ENCODE measurements at places on chromosomes 4 and X.

DNA sequence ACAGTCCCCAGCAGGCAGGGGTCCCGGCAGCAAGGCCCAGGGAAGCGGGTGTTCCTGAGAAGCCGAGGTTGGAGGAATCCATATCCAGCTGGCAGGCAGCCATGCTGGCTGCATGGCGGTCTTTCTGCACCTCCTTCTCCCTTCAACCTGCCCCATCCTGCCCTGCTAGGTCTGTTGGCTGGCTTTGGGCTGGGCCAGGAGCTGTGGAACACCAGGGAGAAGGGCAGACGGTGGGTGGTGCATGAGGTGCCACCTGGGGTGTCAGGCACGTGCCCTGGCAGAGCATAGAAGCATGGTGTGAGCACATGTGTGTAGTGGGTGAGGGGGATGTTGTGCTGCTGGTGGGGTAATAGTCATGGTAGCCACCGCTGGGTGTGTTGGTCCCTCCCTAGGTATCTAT, 150.1 kb downstream of the PJA1 start:
- DNase-seq: no peak

GRCh38 chr4:185941461-185941860, 127.5 kb upstream of the TLR3 start:
- no peak for DNase-seq

GRCh38 chrX:155997436-155997835, at the start of gene IL9R:
Gene IL9R, plus strand, starts transcription at chrX:155997696. Its CDS starts 64 bp downstream, at chrX:155997760.
- no peak for DNase-seq

- DNase-seq: no peak
Measured at GRCh38 chrX:27890611-27891010, 82.8 kb downstream of the MAGEB10 start.

DNA sequence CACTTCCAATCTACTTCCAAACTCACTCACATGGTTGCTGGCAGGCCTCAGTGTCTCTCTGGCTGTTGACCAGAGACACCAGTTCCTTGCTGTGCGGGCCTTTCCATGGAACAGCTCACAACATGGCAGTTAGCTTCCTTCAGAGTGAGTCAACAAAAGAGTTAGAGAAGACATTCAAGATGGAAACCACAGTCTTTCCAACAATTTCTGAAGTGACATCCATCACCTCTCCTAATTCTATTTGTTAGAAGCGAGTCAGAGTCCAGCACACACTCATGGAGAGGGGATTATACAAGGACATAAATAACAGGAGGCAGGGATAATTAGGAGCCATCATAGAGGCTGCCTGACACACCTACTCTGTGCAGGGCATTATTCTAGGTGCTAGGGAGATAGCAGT, 62.5 kb upstream of the TMEM164 start:
- no peak for DNase-seq

DNA sequence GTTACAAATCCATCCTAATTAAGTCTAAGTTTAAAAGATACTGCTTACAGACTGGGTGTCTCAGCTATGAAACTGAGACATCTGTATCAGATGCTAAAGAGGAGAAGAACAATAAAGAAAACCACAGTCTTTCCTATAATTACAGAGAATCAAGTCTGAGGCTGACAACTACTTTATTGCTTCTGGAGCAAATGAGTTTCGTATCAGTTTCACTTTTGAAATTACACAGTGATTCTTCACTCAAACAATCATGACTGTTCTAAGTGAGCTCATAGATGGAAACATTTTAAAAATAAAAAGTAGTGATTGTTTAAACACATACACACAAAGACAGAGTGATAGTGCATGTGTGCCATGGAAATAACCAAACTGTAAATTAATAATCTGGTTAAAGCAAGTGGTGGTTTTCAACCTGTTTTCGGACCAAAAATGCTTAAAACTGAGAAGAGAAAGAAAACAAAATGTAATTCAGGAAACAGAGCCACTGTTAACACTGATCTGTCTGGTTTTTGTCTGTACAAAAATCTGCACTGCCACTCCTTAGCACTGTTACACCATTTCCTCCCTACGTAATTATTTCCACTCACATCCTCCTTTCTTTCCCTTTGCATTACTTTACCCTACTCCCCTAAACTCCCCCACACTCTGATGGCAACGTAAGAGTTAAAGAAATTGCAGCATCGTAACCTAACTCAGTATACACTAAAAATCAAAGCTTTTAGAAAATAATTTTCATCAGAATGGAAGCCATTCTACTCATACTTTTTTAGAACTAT, 12.5 kb downstream of the RFC1 start:
- no peak for DNase-seq

DNA sequence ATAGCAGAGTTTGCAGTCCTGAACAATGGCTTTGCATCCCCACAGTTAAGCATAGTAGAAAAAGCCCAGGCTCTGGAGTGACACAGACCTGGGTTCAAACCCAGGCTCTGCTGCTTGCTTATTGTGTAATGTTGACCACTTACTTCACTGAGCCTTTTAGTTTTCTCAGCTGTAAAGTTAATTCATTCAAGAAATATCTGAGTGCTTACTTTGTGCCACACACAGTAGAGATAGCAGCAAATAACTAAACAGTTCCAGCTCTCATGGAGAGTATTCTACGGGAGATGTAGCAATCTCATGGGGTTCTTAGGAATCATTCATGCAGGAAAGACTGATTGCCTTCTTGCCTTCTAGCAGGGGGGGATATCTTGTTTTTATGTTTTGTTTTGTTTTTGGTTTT, 63.2 kb downstream of the SLC9A6 start:
- DNase-seq: no peak

DNA sequence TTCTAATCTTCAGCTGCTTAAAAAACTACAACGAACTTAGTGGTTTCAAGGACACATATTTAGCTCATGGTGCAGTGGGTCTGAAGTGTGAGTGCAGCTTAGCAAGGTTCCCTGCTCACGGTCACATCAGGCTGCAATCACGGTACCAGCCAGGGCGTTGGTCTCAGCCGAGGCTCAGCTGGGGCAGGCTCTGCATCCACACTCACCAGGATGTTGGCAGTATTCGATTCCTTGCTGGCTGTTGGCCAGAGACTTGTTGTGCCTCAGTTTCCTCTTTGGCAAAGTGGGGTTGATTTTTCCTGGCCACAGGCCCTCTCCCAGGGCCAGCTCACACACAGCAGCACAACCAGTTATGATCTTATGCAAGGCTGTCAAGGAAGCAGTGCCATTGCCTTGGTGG, 61.8 kb downstream of the TRMT44 start:
- no peak for DNase-seq

- no peak for DNase-seq
Measured at GRCh38 chr4:173696551-173696950, 166.5 kb upstream of the HAND2 start.

DNA sequence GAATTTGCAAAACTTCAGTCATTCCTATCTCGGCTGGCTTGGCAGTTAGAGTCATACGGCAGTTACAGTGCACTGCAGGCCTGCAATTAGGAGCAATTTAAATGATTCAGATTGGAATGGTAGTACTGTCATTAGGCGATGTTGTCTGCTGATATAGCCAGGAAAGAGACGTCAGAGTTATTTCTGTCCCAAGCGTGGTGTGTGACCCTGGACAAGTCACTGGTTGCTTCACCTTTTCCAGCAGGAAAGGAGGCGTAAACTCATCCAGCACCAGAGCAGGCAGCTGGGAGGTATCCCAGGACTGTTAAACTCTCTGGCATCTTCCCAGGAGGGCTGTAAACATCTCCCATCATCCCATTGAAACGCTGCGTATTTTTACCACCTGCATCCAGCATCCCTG, 836 bp upstream of the LNX1 start:
- no peak for DNase-seq

DNA sequence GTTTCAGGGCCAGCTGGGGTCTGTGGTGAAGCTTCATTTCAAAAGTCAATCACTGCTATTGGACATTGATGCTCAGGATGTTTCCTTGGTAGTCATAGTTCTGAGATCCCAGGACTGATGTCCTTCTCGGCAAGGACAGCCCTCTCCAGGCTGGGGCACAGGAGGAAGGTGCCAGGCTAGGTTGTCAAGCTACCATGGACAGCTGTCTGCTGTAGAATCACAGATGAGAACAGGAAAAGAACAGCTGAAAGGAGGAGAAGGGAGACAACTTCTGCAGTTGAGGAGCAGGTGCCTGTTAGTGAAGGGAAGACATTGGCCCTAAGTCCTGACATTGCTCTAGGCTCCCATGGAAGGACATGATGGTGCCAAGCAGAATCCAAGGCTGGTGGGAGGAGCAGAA, 58.0 kb downstream of the XAGE2 start:
- DNase-seq: no peak
